ENCODE measurements at places on chromosomes 16 and 17.

DNA sequence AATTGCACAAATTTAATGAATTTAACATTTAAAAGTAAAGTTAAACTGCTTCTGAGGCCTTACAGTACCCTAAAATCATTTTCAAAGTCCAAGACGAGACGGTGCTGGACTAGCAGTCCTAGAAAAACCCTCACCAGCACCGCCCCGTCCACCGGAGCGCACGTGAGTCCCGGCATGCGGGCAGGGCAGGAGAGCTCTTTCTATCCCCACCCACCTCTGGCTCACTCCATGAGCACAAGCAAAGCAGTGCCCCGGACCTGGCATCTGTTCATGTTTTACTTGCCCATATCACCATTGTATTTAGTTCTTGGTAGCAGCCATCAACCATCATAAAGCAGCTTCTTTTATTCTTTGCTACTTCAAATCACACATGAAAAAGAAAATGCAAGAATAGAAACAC lies 41.7 kb downstream of the ANKRD11 start:
- no peak for DNase-seq

DNA sequence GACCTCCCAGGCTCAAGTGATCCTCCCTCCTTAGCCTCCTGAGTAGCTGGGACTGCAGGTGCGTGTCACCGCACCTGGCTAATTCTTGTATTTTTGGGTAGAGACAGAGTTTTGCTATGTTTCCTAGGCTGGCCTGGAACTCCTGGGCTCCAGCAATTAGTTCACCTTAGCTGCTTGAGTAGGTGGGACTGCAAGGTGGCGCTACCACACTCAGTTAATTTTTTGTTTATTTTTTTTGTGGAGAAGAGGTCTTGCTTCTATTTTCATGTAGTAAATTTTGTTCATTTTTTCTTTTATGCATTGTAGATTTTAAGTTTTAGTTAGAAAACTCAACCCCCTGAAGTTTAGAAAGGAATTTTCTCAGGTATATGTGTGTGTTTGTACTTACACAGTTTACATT lies 21.7 kb downstream of the RNF135 start:
- DNase-seq = no peak

- peak; percentile 61 for DNase-seq
Observed at GRCh38 chr16:66608241-66609138, 4.0 kb downstream of the CMTM3 start.

- DNase-seq = no peak
Observed at GRCh38 chr16:87924041-87924810, 12.1 kb downstream of the CA5A start.

- no peak for DNase-seq
Observed at GRCh38 chr17:81094509-81095382, 59.8 kb downstream of the BAIAP2 start.

GRCh38 chr17:61087024-61087423 lies 312.6 kb upstream of the TBX2 start:
- DNase-seq = peak; percentile 4

Measured in CMK (cell line).